Heart right ventricle (tissue), 16 donors: ENCODE measurements at places on chromosomes 2 and 18. TPM values are rescaled to one million over a fixed set of nuclear protein-coding genes. Genes with fewer than 3 reads are reported as not detected.

Gene ADAM23
- 11.9 TPM for polyA plus RNA-seq

Gene ZBTB7C
- polyA plus RNA-seq = 0.80 TPM

Gene SCN3A
- polyA plus RNA-seq = 0.35 TPM

DNA sequence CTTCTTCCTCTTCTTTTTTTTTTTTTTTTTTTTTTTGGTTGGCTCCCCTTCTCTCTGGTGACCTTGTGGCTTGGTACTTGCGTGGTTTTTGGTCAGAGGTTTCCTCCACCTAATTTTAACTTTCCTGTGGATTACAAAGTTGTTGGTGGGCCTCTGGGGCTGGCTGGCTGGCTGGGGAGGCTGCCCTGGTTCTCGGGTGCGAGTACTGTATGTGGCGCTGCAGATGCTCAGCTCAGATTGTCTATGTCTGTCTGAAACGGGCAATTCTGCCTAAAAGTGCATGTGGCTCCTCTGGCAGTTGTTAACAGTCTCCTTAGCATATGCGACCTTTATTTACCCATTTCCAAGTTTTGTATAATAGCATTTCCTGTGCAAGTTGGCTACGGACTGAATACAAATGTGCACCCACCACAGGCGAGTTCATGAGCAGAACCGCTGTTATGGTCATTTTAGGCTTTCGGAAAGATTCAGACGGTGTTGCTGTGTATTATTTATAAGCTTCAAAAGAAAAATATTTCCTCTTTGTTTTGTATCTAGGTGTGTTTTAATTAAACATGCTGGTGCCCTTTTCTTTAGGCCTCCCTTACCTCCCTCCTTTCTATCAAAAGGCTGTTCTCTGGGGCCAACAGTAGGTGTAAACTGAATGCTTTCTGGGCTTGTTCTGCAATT is 4.4 kb downstream of the TBR1 start:
- peaks cover 11% of the 10 kb centered on the region for H3K4me1 ChIP-seq
- H3K27ac ChIP-seq = no peak overlapping the region
- H3K4me3 ChIP-seq = no peak overlapping the region
- no peak for DNase-seq

DNA sequence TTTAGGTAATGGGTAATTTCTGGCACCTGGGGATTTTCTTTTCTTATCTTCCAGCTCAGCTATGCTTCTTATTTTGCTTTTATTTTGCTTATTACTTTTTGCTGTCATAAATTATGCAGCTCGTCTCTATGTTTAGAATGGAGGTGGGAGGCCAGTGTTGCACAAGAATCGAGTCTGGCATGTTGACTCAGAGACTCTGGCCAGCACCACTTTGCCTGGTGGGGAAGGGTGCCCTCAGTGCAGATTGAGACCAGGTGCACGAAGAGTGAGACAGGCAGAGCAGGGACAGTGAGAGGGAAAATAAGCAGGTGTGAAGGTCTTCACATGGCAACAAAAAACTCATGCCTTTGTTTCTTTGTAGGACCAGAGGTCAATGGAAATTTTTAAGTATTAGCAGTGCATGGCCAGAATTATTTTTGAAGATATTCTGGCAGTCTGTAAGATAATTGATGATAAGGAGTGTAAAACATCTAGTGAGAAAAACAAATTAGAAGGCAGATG is 59.2 kb upstream of the SLC5A7 start:
- no peaks in the 10 kb centered on the region for H3K4me1 ChIP-seq
- H3K36me3 ChIP-seq = no peaks in the 10 kb centered on the region
- no peak overlapping the region for H3K4me3 ChIP-seq
- DNase-seq = no peak

DNA sequence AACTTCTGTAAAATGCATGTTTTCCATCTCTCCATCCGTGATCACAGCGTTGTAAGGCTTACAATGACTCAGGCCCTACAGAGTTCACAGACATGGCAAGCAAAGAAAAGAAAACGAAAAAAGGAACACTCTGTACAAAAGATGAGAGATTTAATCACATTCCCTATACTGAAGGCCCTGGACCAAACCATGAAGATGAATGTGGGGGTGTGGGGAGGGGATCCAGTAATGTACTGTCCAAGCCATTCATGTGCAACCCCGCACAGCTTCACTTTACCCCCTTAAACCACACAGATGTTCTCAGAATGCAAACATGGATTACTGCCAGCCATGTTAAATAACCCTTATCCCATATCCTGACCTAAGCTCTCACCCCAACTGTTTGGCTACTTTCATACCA is 391.1 kb downstream of the NCKAP5 start:
- H3K4me3 ChIP-seq = no peak overlapping the region
- H3K36me3 ChIP-seq = no peaks in the 10 kb centered on the region
- DNase-seq = no peak
- no peak overlapping the region for H3K27ac ChIP-seq
- no peaks in the 10 kb centered on the region for H3K27me3 ChIP-seq
- H3K4me1 ChIP-seq = no peaks in the 10 kb centered on the region
